ENCODE measurements at places on chromosomes 4 and X. TPM values are rescaled to one million over a fixed set of nuclear protein-coding genes. Genes with fewer than 3 reads are reported as not detected.

Gene GALNTL6
- not detected for total RNA-seq

Gene BEND2
- not detected for total RNA-seq

Gene CWH43
- total RNA-seq = not detected

Gene MTMR8
- total RNA-seq = 0.43 TPM

Gene TLR2
- 0.32 TPM for total RNA-seq

Gene GPR34
- total RNA-seq = not detected

Gene GLOD5
- not detected for total RNA-seq

Gene PPP2R2C
- total RNA-seq = not detected

Gene CXorf65
- not detected for total RNA-seq

Gene HHIP
- total RNA-seq = 1.7 TPM

Gene PHKA2
- 8.1 TPM for total RNA-seq

Gene SYTL5
- total RNA-seq = 10.4 TPM

Gene NSG1
- 0.86 TPM for total RNA-seq

Gene EXOC1L
- not detected for total RNA-seq

Gene PAGE2B
- total RNA-seq = not detected

Gene SHROOM2
- 5.8 TPM for total RNA-seq

Gene NIPAL1
- total RNA-seq = 1.6 TPM

Gene EOLA2
- 23.2 TPM for total RNA-seq

Gene IL1RAPL2
- total RNA-seq = 0.32 TPM

Gene OPHN1
- 9.0 TPM for total RNA-seq

Gene DCHS2
- under 0.01 TPM for total RNA-seq

Gene FAM47E
- 0.86 TPM for total RNA-seq

Gene ZNF518B
- total RNA-seq = 30.3 TPM

Gene CC2D2A
- total RNA-seq = 26.7 TPM

Gene CRMP1
- under 0.01 TPM for total RNA-seq

Gene RRH
- not detected for total RNA-seq

Gene STOX2
- 0.97 TPM for total RNA-seq

Gene APBB2
- 96.3 TPM for total RNA-seq

Gene XAGE1A
- total RNA-seq = not detected

Gene RTL5
- 1.3 TPM for total RNA-seq

Gene CENPE
- total RNA-seq = 15.5 TPM

Gene SLC34A2
- not detected for total RNA-seq

Gene RRAGB
- 23.5 TPM for total RNA-seq

Gene ACE2
- total RNA-seq = not detected

Gene PNMA3
- under 0.01 TPM for total RNA-seq

Gene EGFL6
- 0.32 TPM for total RNA-seq

Gene DHRSX
- 35.4 TPM for total RNA-seq

Gene RUFY3
- total RNA-seq = 56.7 TPM

Gene MEPE
- not detected for total RNA-seq

Gene PTPN13
- 73.0 TPM for total RNA-seq

Gene RAB40AL
- total RNA-seq = 0.43 TPM

Gene SRPX
- 35.4 TPM for total RNA-seq

Gene PRICKLE3
- 5.2 TPM for total RNA-seq

Gene BEX2
- total RNA-seq = 2.3 TPM

Gene ADGRL3
- total RNA-seq = 1.3 TPM

Gene RPGR
- 4.3 TPM for total RNA-seq

Gene ZNF81
- 6.8 TPM for total RNA-seq

Gene FAM120C
- total RNA-seq = 7.7 TPM

Gene WDFY3
- total RNA-seq = 98.0 TPM

Gene AREG
- total RNA-seq = not detected

Gene RHOXF2
- 0.32 TPM for total RNA-seq

Gene GAGE1
- total RNA-seq = not detected

Gene MAPK10
- 12.1 TPM for total RNA-seq

Gene ADH1C
- not detected for total RNA-seq

Gene PLP2
- total RNA-seq = 19.0 TPM

Gene CTAG2
- total RNA-seq = not detected

Gene RHOH
- under 0.01 TPM for total RNA-seq

Gene TBC1D8B
- 13.8 TPM for total RNA-seq

Gene CFI
- 18.4 TPM for total RNA-seq

Measured in fibroblast of villous mesenchyme (primary cell).